Aorta (tissue), 5 donors: ENCODE measurements at places on chromosomes 5 and 9.
A peak's percentile ranks its signal among the peaks of the same experiment; 100 is the strongest.

- DNase-seq, result no peak
Measured at GRCh38 chr5:147956842-147957223, 50.5 kb upstream of the C5orf46 start.

DNA sequence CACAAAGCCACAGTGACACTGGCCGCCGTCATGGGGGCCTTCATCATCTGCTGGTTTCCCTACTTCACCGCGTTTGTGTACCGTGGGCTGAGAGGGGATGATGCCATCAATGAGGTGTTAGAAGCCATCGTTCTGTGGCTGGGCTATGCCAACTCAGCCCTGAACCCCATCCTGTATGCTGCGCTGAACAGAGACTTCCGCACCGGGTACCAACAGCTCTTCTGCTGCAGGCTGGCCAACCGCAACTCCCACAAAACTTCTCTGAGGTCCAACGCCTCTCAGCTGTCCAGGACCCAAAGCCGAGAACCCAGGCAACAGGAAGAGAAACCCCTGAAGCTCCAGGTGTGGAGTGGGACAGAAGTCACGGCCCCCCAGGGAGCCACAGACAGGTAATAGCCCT lies 26.1 kb downstream of the HRH2 start:
- DNase-seq, result peak; percentile 26

- DNase-seq, result no peak
Measured at GRCh38 chr5:35852084-35852734, 4.5 kb upstream of the IL7R start.

DNA sequence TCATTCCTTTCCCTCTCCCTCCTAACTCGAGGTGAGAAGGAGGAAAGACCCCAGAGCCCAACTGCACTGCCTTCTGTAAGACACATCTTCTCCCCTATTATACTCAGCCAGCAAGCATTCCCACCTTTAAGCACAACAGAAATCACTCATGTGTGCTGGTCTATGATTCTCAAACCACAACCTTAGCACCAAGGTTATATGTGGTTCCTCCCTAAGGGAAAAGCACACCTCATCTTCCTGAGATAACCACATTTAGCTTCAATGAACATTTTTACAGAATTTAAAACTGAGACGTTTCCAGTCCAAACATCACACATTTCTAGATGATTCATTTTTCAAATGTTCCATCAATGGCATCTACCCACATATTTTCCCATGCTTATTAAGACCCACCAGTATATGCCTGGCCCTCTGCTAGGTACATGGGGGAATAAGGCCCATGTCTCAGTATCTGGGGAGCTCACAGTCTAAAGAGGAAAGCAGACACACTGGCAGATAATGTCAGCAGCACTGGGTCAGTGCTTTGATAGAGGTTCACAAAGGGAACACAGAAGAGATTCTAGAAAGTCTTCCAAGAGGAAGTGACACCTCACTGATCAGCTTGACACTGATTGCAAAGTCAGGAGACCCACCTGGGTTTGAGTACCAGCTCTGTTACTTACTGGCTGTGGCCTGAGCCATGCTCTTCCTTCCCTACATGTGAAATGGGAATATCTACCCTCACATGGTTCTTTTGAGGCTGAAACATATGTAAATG lies 245.4 kb downstream of the DENND1A start:
- no peak for DNase-seq

- DNase-seq, result no peak
Measured at GRCh38 chr9:99040911-99041582, 63.9 kb upstream of the TGFBR1 start.

DNA sequence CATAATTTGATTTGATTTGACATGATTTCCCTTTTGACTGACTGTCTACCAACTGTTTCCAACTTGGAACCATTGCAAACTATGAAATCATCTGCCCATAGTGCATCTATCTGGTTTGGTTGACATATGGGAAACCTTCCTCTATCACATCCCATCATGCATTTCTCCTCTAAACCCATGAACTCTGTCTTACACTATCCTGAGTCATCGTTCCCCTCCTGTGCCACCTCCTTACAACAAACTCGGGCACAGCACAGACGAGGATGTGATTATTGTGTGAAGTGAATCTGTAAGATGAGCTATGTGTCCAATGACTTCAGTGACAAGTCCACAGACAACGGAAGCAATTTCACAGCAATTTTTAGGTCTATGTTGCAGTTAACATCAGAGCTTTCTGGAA lies 126.1 kb downstream of the NPR3 start:
- no peak for DNase-seq

GRCh38 chr9:84945878-84946538 lies 276.5 kb downstream of the NTRK2 start:
- DNase-seq, result no peak

DNA sequence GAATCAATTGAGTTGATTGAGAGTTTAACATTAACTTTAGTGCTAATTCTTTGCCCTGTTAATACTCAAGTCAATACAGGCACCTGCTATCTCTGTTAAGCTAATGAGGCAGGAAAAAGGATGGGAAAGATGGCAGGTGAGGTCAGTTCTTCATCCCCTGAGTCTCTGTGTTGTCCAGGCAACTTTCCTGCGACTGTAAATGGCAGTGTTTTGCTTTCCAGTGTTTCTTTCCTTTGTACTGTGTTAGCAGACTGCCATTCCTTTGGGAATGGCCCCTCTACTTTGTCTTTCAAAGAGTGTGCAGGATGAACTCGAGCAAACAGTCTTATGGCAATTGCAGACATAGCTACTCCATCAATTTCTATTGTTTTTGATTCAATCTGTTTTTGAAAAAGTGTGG lies 202.2 kb upstream of the VLDLR start:
- DNase-seq, result no peak

- DNase-seq, result no peak
Measured at GRCh38 chr5:91011029-91011428, 372.1 kb downstream of the ARRDC3 start.

- DNase-seq, result peak; percentile 91
Measured at GRCh38 chr5:172872997-172873491, 39.0 kb downstream of the ERGIC1 start.

DNA sequence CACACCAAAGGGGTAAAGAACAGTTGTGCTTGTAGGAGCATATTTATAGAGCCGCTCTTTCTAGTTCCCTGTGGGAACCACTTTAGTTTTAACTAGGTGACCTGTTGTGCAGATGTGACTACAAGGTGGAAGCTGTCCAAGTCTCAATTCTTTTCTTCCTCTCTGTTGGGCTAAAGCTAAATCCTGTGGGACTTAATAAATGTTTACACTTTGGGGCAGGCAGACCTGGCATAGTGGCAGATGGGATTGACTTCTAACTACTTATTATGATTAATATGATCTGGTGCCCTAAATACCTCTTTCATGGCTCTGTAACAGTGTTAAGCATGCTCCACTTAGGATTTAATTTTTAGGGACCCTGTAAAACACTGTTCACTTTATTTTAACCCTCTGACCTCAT lies 265.3 kb downstream of the KCTD16 start:
- no peak for DNase-seq

DNA sequence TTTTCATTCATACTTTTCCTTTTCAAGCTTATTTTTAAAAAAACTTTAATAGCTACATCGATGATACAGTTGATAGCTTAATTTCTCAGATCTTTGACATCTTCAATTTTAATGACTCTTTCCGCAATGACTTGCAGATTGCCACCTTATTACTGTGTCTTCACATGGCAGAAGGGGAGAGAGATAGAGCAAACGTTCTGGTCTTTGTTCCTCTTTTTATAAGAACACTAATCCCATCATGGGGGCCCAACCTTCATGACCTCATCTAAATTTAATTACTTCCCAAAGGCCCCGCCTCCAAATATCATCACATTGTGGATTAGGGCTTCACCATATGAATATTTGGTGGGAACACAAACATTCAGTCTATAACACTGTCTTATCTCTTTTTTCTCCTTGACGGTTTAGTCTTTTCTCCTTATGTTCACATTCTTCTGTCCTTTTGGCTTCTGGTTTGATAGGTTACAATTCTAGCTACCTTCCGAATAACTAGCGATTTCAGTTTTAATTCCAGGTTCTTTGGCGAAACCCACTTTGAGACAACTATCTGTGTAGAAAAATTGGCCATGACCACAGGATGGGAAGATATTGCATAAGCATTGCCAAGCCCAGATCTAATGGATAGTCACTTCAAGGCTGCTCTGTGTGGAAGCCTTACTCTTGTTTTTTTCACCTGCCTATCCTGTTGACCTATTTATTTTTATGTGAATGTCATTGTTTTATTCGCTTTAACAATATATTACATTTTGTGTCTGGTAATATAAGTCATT lies 5.0 kb downstream of the ZNF189 start:
- DNase-seq, result no peak

DNA sequence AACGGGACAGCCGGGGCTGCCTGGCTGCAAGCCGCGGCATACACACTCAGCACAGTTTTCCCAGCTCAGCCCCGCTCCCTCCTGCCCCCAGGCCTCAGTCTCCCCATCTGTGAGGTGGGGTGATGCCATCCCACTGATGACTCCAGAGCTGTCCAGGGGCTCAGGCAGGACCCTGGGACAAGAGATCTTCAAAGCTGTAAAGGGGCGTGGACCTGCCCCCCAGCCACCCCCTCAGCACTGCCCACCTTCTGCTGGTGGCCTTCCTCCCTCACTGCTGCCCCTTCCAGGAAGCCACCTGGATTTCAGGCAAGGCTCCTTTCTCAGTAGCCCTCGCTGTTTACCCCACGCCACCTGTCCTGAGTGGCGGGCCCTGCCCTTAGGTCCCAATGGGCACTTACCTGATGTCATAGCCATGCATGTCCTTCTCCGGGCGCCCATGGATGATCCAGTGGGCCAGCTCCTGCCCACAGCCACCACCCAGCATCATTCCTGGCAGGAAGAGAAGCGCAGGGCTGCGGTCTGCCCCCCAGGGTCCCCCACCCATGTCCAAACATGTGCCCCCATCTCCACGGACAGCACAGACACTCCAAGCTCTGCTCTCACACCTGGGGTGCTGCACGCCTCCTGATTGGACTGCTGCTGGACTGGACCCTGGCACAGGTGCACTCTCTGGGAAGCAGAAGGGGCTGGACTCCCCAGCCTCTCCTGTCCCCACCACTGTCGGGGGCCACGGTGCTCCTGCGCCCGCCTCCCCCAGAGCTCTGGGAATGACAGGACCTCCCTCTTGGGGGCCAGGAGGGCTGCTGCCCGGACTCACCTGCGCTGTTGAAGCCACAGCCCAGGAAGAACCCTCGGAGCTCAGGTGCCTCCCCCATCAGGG lies 25.7 kb downstream of the SARDH start:
- peak; percentile 72 for DNase-seq

DNA sequence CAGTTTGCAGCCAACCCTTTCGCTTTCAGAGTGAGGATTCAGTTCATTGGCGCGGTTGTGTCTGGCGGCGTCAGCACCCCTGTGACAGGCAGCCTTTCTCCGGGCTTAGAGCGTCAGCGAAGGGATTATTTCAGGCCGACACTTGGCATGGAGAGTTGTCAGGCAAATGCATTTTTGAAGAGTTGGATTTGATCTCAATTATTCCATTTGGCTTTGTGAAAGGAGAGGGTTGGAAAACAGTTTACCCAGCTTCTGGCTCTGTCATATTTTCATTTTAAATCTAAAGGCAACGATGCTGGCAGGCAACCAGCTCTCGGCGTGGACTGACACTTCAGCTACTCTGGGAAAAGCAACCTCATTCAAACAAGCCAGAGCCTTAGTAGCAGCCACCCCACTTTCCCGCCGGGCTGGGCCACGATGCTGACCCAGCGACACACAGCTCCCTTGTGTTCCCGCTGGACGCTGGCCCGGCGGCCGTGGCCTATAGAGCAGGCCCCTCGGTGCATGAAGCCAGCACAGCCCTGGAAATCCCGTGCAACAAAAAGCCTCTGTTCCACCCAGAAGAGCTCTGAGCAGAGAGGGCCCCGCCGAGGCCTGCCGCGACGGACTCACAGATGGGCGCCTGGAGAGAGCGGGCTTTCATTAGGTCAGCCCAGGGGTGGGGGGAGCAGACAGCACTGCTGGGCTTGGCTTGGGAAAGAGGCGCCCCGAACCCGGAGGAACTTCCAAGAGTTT lies 28.9 kb upstream of the LPCAT1 start:
- DNase-seq, result peak; percentile 83

DNA sequence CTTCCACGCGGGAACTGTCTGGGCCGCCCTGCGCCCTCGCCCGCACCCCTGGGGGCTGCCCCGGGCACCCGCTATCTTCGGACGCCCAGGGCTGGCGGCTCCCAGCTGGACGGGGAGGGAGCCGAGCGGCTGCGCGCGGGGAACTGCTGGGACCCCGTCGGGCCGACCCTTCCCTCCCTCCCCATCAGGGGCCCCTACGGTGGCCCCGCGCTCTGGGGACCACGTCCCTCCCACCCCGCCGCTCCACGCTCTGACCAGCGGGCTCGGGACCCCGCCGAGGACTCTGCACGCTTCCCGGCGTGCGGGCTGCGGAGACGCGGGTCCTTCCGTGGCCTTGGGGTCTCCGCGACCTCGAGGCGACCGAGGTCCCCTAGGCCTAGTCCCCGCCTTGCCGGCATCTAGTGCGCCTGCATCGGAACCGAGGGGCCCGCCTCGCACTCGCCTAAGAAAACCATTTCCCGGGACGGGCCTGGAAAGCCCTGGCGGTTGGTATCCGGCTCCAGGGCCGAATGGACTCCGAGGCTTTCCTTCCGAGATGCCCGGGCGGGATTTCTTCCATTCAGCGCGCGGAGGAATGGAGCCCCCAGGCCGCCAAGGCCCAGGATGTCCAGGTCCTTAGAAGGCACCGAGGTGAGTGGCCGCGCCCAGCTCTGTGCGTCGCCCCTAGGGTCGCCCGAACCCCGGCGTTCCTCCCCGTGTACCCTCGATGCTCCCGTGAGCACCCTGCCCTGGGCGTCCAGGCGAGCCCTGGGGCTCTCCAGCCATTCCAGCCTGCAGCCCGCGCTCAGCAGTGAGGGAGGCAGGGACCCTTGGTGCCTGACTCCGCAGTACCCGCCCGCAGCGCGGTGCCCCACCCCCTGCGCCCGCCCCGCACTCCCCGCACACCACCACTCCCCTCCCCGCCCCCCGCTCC lies 705 bp upstream of the SLC6A3 start:
- no peak for DNase-seq

DNA sequence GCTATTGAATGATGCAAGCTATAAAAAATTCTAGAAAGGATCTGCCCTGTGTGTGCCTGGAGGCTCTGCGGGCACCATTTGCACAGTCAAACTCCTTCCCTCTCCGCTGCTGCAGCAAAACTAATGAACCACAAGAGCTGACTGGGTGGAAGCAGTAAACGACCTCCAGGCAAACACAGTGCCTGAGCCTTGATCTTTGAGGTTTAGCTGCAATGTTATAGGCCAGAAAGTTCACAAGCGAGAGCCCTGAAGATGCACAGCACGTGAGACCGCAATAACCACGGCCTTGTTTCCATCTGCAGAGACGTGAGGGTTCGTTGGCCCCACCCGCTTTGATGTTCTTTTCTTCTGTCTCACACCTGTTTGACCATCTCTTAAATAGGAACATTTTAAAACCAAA lies 69.2 kb upstream of the S1PR3 start:
- no peak for DNase-seq

DNA sequence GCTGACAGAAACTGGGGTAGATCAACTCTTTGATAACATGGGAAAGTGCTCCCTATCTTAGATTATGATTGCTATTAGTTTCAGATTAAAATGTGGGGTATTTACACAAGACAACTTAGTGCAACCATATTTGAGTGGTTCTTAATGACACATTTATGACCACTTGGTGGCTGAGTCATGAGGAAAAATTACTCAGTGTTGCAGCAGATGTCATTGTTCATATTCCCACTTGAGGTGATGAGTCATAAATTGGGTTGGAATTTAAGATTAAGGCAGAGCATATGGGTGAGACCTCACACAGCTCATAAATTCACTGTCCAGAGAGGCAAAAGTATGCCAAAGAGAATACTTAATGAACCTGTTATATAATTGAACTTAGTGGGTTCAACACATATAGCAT lies 408.3 kb downstream of the DMRT2 start:
- no peak for DNase-seq
